Activated CD8-positive, alpha-beta T cell treated with anti-CD3 and anti-CD28 coated beads for 36 hours (primary cell): ENCODE measurements at places on chromosomes 6 and 20. TPM values are rescaled to one million over a fixed set of nuclear protein-coding genes. Genes with fewer than 3 reads are reported as not detected.

Gene WASF1
- 4.8 TPM for total RNA-seq

DNA sequence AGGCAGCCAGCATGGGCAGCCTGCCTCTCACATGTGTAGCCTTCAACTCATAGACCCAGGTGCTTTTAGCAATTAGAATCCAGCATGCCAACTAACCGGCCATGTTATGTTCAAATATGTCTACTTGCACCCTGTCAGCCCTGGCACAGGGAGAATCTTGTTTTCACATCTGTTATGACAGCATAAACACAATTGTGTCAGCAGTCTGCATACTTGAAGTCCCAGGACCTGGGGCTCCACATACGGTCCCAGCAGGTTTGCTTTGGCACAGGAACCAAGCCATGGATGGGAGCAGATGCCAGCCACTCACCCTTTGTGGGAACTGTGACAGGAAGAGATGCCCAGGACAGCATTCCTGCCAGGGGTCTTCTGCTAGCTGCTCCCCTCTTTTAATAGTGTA is 67.2 kb upstream of the SYNDIG1 start:
- DNase-seq, result no peak
- H3K4me3 ChIP-seq, result no peak overlapping the region
- H3K27me3 ChIP-seq, result no peaks in the 10 kb centered on the region

DNA sequence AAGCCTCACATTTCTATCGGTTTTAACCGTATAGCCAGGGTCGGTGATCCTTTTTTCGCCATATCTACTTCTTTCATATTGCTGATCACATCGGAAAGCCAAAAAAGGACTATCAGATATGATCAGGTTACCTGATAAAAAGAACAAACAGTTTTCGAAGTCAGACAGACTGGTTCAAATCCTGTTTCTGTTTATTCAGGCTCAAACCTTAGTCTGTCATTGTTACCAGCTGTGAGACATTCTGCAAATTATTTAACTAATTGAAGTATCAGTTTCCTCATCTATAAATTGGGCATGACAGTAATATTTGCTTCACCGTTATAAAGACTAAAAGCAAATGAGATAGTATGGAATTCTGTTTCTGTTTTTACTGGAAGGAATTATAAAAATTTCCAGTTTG is 111.3 kb downstream of the TSHZ2 start:
- H3K27ac ChIP-seq, result no peak overlapping the region
- H3K4me1 ChIP-seq, result peaks cover 3% of the 10 kb centered on the region
- no peaks in the 10 kb centered on the region for H3K27me3 ChIP-seq

GRCh38 chr20:49679634-49680033 is 34.0 kb downstream of the B4GALT5 start:
- H3K27ac ChIP-seq, result peak overlapping the region; percentile 11
- peaks cover 58% of the 10 kb centered on the region for H3K4me1 ChIP-seq
- DNase-seq, result no peak
- H3K4me3 ChIP-seq, result no peak overlapping the region
- H3K27me3 ChIP-seq, result no peaks in the 10 kb centered on the region

DNA sequence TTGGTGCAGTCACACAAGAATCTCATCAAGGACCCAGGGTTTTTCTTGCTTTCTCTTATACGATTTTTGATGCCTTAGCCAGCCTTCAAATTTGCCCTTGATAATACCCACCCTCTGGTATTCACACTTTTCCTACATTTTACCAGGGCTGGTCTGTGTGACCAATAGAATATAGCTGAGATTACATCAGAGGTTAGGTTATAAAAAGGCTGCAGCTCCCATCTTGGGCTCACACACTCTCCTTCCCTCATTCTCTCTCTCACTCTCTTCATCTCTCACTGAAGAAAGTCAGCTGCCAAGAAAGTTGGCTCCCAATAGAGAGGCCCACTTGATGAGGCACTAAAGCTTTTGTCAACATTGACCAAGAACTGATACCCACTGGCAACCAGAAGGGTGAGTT is 4.1 kb upstream of the PNPLA1 start:
- no peak for DNase-seq
- H3K27ac ChIP-seq, result no peak overlapping the region
- no peaks in the 10 kb centered on the region for H3K4me1 ChIP-seq
- H3K27me3 ChIP-seq, result peaks cover 3% of the 10 kb centered on the region
- H3K36me3 ChIP-seq, result no peaks in the 10 kb centered on the region
- H3K4me3 ChIP-seq, result no peak overlapping the region

- peak overlapping the region; percentile 57 for H3K27ac ChIP-seq
- H3K36me3 ChIP-seq, result no peaks in the 10 kb centered on the region
- H3K4me1 ChIP-seq, result peaks cover 18% of the 10 kb centered on the region
- peak overlapping the region; percentile 81 for H3K4me3 ChIP-seq
Observed at GRCh38 chr20:56359212-56360132, 698 bp downstream of the FAM210B start.

DNA sequence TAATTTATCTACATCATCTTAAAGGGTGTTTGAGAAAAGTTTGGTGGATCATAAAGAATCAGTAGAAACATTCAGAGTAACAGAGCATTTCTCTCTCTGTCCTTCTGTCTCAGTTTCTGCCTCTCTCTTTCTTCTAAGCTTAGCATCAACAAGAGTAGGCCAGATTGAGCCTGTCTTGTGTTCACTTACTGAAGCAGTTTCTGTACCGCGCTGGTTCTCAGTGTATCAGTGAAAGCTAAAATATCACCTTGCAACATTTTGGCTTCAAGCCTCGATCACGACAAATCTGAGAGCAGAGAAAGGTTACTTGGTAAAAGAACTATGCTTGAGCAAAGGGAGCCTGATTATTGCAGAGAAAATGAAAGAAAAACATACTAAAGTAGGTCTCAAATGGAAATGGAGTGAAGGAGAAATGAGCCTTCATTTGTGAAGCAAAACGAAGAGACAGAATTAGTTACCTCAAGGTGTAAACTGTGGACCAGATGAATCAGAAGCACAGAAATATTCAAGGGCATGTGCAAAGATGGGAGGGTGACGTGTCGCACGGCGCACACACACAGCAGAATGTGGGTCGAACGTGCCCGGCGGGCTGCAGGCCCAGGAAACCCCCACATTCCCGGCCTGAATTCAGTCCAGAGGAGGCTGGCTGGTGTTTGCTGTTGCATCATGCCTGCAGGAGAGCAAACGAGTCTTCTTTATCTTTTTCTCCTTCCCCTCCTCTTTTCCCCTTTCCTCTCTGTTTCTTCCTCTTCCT is 509.3 kb downstream of the QKI start:
- H3K4me1 ChIP-seq, result no peaks in the 10 kb centered on the region
- no peaks in the 10 kb centered on the region for H3K36me3 ChIP-seq
- no peaks in the 10 kb centered on the region for H3K27me3 ChIP-seq

Gene MYMX
- total RNA-seq, result not detected

Gene SLC35D3
- not detected for total RNA-seq

DNA sequence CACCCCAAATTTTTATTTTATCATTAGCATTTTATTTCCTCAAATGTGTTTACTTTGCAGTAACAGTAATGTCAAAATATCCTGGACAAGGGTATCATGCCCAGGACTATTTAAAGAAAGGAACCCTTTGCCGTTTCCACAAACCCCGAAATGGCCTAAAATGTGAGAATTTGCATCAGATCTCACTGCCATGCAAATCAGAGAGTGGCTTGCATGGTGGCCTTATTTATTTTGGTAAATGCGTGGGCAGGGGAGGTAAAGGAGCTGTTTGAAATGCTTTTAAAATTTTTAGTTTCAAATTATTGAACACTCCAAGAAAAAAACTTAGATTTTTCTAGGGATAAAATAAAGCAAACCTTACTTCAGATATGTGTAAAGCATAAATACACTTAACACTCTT is 43.8 kb downstream of the ADAT2 start:
- H3K27ac ChIP-seq, result no peak overlapping the region
- no peak for DNase-seq
- no peak overlapping the region for H3K4me3 ChIP-seq
- H3K27me3 ChIP-seq, result peaks cover 1% of the 10 kb centered on the region
- H3K4me1 ChIP-seq, result peaks cover under 1% of the 10 kb centered on the region

Gene KCNK16
- not detected for total RNA-seq

- H3K27me3 ChIP-seq, result no peaks in the 10 kb centered on the region
- no peak for DNase-seq
- H3K27ac ChIP-seq, result no peak overlapping the region
Observed at GRCh38 chr20:14148042-14148441, 152.7 kb downstream of the MACROD2 start.

Gene RPN2
- total RNA-seq, result 107 TPM

Gene TNFRSF6B
- not detected for total RNA-seq

Gene GNAS-AS1
- 1.7 TPM for total RNA-seq

Gene COL21A1
- total RNA-seq, result not detected

- DNase-seq, result no peak
- no peaks in the 10 kb centered on the region for H3K27me3 ChIP-seq
- no peak overlapping the region for H3K4me3 ChIP-seq
- no peaks in the 10 kb centered on the region for H3K36me3 ChIP-seq
- no peaks in the 10 kb centered on the region for H3K4me1 ChIP-seq
- H3K27ac ChIP-seq, result no peak overlapping the region
Observed at GRCh38 chr6:136016228-136017225, 165.0 kb downstream of the PDE7B start.

GRCh38 chr20:46375771-46376170 is 30.6 kb downstream of the ELMO2 start:
- no peak overlapping the region for H3K4me3 ChIP-seq
- no peaks in the 10 kb centered on the region for H3K4me1 ChIP-seq
- peaks cover 18% of the 10 kb centered on the region for H3K36me3 ChIP-seq
- no peak for DNase-seq

GRCh38 chr6:111861431-111861885 is 11.8 kb downstream of the FYN start:
- H3K27me3 ChIP-seq, result no peaks in the 10 kb centered on the region
- peaks cover 99% of the 10 kb centered on the region for H3K4me1 ChIP-seq
- H3K27ac ChIP-seq, result peak overlapping the region; percentile 91
- H3K4me3 ChIP-seq, result peak overlapping the region; percentile 35
- peaks cover 81% of the 10 kb centered on the region for H3K36me3 ChIP-seq

DNA sequence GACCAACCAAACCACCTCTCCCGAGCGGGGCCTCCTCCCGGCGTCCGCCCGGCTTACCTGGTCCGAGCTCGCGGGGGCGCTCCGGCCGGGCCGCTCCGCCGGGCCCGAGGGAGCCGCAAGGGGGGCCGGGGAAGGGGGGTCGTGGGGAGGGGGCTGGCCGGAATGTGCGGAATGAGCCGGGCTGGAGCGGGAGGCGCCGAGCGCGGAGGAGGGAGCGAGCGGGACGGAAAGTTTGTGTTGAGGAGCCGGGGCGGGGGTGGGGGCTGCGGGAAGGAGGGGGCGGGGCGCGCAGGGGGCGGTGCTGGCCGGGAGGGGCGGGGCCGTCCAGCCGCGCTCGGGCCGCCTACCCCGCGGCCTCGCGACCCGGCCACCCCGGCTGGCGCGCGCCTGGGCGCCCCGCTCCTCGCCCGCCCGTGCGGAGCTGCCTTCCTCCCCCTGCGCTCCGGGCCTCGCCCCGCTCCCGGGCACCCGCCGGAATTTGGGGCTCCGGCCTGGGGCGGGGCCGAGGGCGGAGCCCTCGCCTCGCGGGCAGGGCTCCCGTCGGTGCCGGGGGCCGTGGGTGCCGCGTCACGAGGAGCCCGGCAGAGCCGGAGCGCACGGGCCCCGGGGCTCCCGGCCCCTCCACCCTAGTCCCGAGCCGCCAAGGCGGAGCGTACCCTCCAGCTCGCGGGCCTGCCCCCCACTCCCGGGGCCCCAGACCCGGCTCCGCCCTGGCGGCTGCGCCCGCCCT is at the start of gene TEAD3:
Gene TEAD3, minus strand, starts transcription at position 239 of the 730 bp plus-strand sequence.
- peak within 1 kb of the TSS; percentile 75 for H3K27ac ChIP-seq
- peaks cover 11% of the 10 kb centered on the region for H3K27me3 ChIP-seq
- H3K36me3 ChIP-seq, result no peaks in the 10 kb centered on the region
- H3K4me3 ChIP-seq, result peak within 1 kb of the TSS; percentile 72

Gene VIP
- not detected for total RNA-seq

DNA sequence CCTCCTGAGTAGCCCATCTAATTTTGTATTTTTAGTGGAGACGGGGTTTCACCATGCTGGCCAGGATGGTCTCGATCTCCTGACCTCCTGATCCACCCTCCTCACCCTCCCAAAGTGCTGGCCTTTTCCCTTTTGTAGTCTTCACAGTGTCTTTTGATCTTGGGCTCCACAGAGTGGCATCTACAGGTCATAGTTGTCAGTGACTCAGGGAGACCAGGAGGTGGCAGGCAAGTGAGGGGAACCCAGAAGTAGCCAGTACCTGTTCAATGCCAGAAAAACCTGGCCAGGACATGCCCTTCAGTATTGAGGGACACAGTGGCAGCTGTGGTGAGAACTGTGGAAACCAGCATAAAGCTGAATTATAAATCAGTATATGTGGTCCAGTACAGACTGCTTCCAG is 19.6 kb downstream of the RPP21 start:
- DNase-seq, result no peak
- H3K27me3 ChIP-seq, result peaks cover 55% of the 10 kb centered on the region
- H3K36me3 ChIP-seq, result no peaks in the 10 kb centered on the region
- no peak overlapping the region for H3K27ac ChIP-seq
- no peak overlapping the region for H3K4me3 ChIP-seq
- H3K4me1 ChIP-seq, result no peaks in the 10 kb centered on the region

Gene GCNT2
- total RNA-seq, result 2.3 TPM

Gene CALHM4
- total RNA-seq, result not detected

DNA sequence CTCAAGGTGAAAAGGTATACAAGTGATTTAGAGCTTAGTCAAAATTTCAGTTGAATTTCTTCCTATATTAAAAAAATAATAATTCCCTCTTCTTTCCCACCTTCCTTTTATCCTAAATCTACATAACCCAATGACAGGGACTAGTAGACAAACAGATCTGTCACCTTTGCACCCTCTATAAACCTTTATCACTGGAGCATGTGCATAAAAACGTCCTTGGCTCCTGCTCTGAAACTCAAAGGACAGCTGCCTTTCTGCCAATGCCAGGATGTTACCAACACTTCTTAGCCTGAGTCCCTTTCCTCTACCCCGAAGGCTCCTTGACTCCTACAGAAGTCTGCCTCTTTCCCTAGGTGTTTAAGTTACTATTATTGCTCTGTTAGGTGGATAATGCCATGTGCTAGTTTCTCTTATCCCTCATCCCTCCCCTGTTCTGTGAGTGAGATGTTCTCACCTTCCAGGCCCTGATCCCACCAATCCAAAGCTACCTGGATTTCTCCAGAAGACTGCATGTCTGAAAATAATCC is 4.3 kb downstream of the CLVS2 start:
- no peak overlapping the region for H3K27ac ChIP-seq
- peaks cover 4% of the 10 kb centered on the region for H3K4me1 ChIP-seq
- H3K36me3 ChIP-seq, result peaks cover 3% of the 10 kb centered on the region
- peaks cover 24% of the 10 kb centered on the region for H3K27me3 ChIP-seq

Gene SAMD3
- 8.7 TPM for total RNA-seq

Gene DNAH8
- total RNA-seq, result not detected

GRCh38 chr20:63384336-63384735 is 23.2 kb upstream of the CHRNA4 start:
- H3K4me3 ChIP-seq, result no peak overlapping the region
- no peak for DNase-seq
- H3K36me3 ChIP-seq, result no peaks in the 10 kb centered on the region
- no peaks in the 10 kb centered on the region for H3K4me1 ChIP-seq
- H3K27ac ChIP-seq, result no peak overlapping the region
- peaks cover 1% of the 10 kb centered on the region for H3K27me3 ChIP-seq

GRCh38 chr6:163137398-163137881 is 277.1 kb upstream of the QKI start:
- H3K27ac ChIP-seq, result no peak overlapping the region
- no peaks in the 10 kb centered on the region for H3K4me1 ChIP-seq
- no peak overlapping the region for H3K4me3 ChIP-seq
- H3K27me3 ChIP-seq, result peaks cover 2% of the 10 kb centered on the region
- no peak for DNase-seq

- H3K36me3 ChIP-seq, result no peaks in the 10 kb centered on the region
- no peak overlapping the region for H3K4me3 ChIP-seq
- H3K27me3 ChIP-seq, result peaks cover 14% of the 10 kb centered on the region
- H3K4me1 ChIP-seq, result no peaks in the 10 kb centered on the region
- H3K27ac ChIP-seq, result no peak overlapping the region
Observed at GRCh38 chr6:152942319-152942869, 40.4 kb downstream of the FBXO5 start.

Gene TUBB2B
- total RNA-seq, result 0.41 TPM

Gene VEGFA
- total RNA-seq, result 104 TPM
